ENCODE measurements at places on chromosomes 12 and 14. TPM values are rescaled to one million over a fixed set of nuclear protein-coding genes. Genes with fewer than 3 reads are reported as not detected.

Gene GSG1
- total RNA-seq = 0.23 TPM

Gene RAB35
- total RNA-seq = 63.0 TPM

Gene NINJ2
- total RNA-seq = 0.66 TPM

Gene PPP4R3A
- total RNA-seq = 68.3 TPM

Gene FRMD6
- 40.0 TPM for total RNA-seq

Gene COX8C
- not detected for total RNA-seq

Gene RAD9B
- total RNA-seq = 0.36 TPM

Gene SAV1
- 29.5 TPM for total RNA-seq

Gene NAV3
- 15.7 TPM for total RNA-seq

Gene OVCH1
- not detected for total RNA-seq

Gene HPD
- total RNA-seq = 1.5 TPM

Gene IL23A
- total RNA-seq = 0.84 TPM

Gene GZMB
- total RNA-seq = not detected

All from A549 treated with DMSO at 1 μM for 4 hours (cell line).